Mucosa of gallbladder (tissue), 1 donor: ENCODE measurements at places on chromosomes 2 and 18. TPM values are rescaled to one million over a fixed set of nuclear protein-coding genes. Genes with fewer than 3 reads are reported as not detected.

- no peak for DNase-seq
Observed at GRCh38 chr2:222241128-222241870, 57.5 kb downstream of the PAX3 start.

DNA sequence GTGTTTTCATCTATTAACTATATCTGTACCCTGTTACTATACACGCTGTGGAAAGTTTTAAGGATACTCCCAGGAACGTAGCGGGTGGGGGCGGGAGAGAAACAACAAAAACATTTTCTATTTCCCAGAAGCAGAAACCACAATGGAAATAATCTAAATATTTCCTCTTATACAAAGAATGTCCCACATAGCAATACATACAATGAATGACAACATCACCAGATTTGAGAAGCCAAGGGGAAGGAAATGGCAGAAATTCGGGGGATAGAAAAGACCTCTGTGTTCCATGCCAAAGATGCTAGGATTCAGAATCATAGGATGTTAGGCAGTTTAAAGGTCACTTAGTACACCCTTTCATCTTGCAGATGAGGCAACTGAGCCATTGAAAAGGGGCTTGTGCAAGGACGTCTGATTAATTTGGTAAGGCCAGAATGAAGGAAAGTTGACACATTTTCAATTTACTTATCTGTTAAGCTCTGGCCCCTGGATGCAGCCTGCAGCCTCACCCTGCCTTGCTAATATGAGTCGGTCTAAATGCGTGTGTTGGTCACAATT, 41.1 kb upstream of the SCYGR1 start:
- no peak for DNase-seq

- DNase-seq = no peak
Observed at GRCh38 chr2:200077210-200077650, 121.8 kb downstream of the MAIP1 start.

- no peak for DNase-seq
Observed at GRCh38 chr18:46660957-46661749, 4.1 kb upstream of the LOXHD1 start.

- no peak for DNase-seq
Observed at GRCh38 chr2:60400462-60401246, 152.8 kb downstream of the BCL11A start.

GRCh38 chr2:37713258-37713700, 41.8 kb upstream of the CDC42EP3 start:
- DNase-seq = no peak

SLC40A1 gene
- total RNA-seq = 271 TPM

KHK gene
- 6.1 TPM for total RNA-seq

YWHAQ gene
- 250 TPM for total RNA-seq

TP53I3 gene
- total RNA-seq = 35.2 TPM

CPLX4 gene
- not detected for total RNA-seq

EN1 gene
- total RNA-seq = not detected
